ENCODE measurements at places on chromosomes 16 and 17. TPM values are rescaled to one million over a fixed set of nuclear protein-coding genes. Genes with fewer than 3 reads are reported as not detected.

Gene DLG4
- 7.7 TPM for total RNA-seq

Gene CDRT4
- 6.3 TPM for total RNA-seq

Gene DGKE
- 6.1 TPM for total RNA-seq

Gene CPHXL2
- not detected for total RNA-seq

Gene ZNF267
- total RNA-seq = 10.8 TPM
